H54 (cell line): ENCODE measurements at places on chromosomes 1 and 21.
A peak's percentile ranks its signal among the peaks of the same experiment; 100 is the strongest.

- no peak for DNase-seq
Measured at GRCh38 chr1:192401825-192402224, 85.0 kb downstream of the RGS21 start.

- DNase-seq: no peak
Measured at GRCh38 chr1:10704368-10704882, 92.0 kb downstream of the CASZ1 start.

GRCh38 chr1:53125623-53126360 lies 16.6 kb downstream of the SLC1A7 start:
- DNase-seq: no peak

- no peak for DNase-seq
Measured at GRCh38 chr1:57843760-57844159, 419.9 kb upstream of the DAB1 start.

GRCh38 chr1:29683472-29683871 lies 447.1 kb downstream of the PTPRU start:
- DNase-seq: no peak

- no peak for DNase-seq
Measured at GRCh38 chr1:185534801-185535200, 199.4 kb upstream of the HMCN1 start.

- no peak for DNase-seq
Measured at GRCh38 chr1:60504206-60504840, 430.8 kb upstream of the C1orf87 start.

DNA sequence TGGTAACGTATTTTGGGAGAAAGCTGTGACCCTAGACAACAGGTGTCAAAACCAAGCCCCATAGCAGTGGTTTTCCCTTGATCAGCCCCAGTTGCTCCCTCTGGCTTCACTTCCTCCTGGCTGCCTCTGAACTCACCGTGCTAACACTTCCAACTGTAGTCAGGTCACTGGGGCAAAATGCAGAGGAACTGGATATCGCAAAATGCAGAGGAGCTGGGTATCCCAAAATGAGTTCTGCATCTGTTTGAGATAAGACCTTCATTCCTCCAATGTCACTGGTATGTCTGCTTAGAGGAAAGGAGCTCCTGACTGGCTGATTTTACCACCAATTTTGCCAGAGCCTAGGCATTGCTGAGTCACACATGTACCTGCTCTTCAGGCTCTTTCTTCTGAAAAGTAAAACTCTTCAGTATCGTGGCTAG lies 19.6 kb upstream of the TACSTD2 start:
- no peak for DNase-seq

DNA sequence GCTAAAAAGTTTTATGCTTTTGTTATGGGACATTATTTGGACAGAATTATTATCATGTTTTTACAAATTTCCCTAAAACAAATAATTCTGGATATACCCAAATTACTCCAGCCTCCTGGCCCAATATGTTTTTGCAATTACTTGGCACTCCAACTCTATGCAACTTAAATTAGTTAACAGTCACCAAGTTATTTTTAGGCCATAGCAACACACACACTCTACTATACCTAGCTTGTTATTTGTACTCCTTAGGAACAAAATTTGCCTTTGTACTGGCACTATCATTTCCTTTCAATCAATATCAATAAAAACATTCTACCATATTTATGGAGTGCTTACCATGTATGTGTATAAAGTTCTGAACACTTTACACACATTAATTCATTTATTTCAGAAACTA lies 7.7 kb downstream of the DUSP10 start:
- DNase-seq: no peak

GRCh38 chr1:58704616-58705021 lies 4.8 kb upstream of the MYSM1 start:
- DNase-seq: no peak

GRCh38 chr1:47756411-47756810 lies 240.8 kb downstream of the TRABD2B start:
- no peak for DNase-seq

- DNase-seq: no peak
Measured at GRCh38 chr1:117676615-117677130, 70.8 kb downstream of the TENT5C start.

GRCh38 chr1:241738284-241739078 lies 86.4 kb downstream of the WDR64 start:
- no peak for DNase-seq

DNA sequence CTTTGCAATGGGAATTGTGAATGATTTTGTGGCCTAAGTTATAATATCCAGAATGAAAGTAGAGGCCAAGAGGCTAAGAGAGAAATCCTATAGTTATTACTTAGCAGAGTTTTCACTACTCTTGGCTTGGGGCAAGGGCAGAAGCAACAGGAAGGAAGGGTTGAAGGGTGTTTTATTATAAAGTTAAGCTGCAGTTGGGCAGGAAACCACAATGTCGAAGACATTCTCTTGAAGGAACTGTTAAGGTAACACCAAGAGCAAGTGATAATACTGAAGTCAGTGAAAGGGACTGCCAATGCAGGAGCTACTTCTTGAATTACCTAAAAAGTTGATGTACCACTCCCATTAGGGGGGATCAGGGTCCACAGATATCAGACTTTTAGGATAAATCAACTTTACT lies 8.3 kb downstream of the XCL2 start:
- DNase-seq: no peak

DNA sequence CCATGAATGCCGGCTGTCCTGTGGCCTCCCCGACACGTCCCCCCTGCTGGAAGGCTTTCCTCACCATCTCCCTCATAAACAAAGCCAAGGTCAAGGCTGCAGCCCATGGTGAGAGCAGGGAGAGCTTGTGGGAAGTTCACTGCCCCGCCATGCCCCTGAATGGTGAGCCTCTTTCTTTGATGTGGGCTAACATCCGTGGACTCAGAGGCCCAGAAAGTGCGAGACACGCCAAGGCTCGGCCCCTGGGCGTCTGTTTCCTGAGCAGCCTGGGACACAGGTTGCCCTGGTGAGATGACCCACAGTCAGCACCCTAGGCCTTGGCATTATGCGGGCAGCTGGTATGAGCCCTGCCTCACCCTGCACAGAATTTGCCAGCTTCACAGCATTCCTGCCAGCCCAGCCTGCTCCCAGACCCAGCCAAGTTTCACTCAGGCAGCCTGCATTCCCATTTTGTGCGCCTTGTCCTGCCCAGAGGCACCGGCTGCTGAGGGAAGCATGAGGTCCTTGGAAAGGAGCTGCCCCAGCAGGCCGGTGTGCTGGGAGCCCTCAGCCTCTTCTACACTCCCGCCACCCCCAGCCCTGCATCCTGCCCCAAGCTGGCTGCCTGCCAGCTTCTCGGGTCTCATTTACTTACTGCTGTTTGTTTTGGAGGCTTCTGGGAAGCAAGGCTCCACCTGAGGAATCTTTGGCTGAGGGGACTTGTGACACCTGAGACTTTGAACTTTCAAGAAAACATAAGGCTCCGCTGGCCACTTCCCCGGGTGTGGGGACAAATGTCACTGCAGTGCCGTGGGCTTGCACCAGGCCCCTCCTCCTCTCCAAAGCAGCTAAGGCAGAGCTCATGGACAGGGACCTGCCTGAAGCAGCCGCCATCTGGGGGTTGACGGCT lies 31.9 kb downstream of the NEK2 start:
- peak; percentile 53 for DNase-seq

DNA sequence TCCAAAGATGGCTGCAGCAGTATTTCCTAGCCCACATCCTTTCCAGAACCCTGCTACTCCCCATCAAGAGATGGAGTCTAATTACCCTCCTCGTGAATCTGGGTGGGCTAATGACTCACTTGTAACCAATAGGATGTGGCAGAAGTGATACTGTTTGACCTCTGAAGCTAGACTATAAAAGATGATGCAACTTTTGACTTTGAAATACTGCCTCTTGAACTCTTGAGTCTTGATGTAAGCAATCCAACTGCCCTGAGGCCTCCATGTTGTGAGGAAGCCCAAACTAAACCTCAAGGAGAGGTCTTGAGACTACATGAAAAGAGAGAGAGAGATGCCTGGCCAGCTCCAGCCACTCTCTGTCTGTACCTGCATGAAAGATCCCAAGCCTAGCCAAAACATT lies 29.5 kb downstream of the LMO4 start:
- no peak for DNase-seq

- DNase-seq: no peak
Measured at GRCh38 chr1:65363484-65363883, 54.1 kb downstream of the DNAJC6 start.
